SW 1271 (cell line): ENCODE measurements at places on chromosomes 5 and 9.

DNA sequence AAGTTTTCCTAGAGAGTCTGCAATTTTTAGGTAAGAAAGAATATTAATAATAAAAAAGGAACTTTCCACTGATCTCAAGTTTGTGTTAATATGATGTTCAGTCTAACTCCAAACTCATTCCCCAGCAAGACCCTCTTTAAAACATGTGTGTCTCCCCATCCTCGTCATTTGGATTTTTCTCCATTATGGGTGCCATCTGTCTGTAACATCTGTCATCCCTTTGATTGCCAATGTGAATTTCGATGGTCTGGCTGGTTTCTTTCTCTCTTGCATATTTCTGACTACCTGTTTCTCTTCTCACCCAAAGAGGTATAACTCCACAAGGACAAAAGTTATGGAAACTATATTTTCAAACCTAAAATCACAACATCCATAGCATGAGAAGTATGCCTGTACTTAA is 4.4 kb downstream of the TAS2R1 start:
- DNase-seq = no peak

DNA sequence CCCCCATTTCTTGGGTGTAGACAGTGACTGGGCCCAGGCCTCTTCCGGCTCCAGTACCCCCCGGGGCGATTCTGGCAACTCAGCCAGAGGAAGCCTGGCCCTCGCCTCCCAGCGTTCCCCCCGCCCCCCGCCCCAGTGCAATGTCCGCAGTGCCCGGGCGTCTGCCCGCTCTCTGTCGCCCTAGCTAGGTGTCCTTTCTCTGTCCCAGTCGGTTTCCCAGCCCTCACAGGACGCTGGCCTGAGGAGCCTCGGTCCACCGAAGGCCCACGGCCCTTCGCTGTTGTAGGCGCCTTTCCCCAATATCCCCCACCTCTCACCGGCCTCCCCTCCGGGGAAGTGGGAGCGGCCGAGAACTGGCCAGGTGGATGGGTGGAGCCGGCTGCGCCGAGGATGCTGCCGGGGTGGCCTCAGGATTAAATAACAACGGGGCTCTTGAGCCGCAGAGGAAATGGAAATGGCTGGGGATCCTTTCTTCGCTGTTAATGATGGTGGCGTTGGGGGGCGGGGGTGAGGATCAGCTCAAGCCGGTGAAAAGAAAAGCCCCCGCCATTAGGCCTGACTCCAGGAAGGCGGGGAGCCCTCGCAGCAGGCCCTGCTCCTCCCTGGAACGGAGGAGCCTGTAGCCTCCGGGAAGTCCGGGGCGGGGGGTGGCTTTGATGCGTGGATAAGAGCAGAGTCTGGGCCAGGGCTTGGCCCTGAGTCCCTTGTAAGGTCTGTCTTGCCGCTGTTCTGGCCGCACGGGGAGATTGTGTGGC is 1.1 kb upstream of the SPRY4 start:
- DNase-seq = peak; percentile 89

- DNase-seq = no peak
These were observed 103.8 kb upstream of the PTGER4 start for GRCh38 chr5:40575921-40576320.

GRCh38 chr9:112700085-112700484 is 17.8 kb downstream of the INIP start:
- DNase-seq = no peak

DNA sequence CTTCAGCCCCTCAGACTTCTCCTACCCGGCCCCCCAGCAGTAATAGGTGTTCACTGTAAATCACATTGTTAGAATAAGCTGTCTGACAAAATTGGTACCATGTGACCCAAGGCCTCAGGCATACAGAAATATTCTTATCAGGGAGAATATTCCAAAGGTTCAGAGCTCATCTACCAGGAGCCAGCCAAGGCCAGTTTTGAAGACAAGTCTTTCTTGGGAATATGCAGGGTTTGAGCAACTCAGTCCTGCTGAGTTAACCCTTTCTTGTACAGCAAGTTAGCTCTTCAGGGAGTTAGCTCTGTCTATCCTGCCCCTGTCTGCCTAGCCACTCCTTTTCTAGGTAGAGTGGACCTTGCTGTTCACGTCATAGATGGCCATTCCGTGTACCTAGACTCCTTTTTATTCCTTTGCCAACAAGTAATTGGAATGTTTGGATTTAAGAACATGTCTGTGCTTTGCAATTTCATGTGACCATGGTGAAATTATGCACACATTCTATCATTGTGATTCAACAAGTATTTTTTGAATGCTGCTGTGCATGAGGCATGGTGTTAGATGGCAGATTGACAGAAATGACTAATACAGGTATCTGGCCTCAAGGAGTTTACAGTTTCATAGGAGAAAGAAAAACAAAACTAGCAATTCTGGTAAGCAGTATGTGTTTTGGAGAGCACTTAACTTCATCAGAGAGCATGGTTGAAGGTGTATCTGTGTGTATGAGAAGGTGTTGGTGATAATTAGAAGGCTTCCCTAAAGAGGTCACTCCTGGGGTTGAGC is 22.6 kb downstream of the TGFBR1 start:
- DNase-seq = no peak

GRCh38 chr9:123312306-123312877 is 43.6 kb upstream of the CRB2 start:
- no peak for DNase-seq

- no peak for DNase-seq
These were observed 69.9 kb downstream of the PPARGC1B start for GRCh38 chr5:149799965-149800516.

DNA sequence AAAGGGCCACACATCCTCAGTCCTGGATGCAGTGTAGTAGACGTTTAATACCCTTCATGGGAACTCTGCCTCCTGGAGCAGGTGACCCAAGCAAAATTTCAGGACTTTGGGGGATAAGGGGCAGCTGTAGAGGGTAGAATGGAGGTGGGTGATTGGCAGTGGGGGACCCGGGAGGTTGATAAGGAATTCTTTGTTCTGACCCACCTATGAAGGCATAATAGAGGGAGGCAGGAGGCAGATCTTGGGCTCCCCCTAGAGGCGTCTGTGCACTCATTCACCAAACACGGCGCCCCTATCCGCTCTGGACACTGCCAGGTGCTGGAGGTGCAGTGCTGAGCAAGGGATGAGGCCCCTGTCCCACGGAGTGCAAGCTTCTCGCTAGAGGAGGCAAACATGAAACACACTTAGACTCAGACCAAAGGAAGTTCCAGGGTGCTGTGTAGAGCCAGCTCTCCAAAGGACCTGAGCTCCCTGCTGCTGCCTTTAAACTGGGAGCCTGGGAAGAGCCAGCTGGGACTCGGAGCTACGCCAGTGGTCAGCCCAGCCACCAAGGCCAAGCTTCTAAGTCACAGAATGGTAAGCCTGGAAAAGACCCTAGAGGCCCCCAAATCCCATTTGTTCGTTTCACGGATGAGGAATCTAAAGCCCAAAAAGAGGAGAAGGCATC is 7.7 kb downstream of the IL17B start:
- DNase-seq = no peak

DNA sequence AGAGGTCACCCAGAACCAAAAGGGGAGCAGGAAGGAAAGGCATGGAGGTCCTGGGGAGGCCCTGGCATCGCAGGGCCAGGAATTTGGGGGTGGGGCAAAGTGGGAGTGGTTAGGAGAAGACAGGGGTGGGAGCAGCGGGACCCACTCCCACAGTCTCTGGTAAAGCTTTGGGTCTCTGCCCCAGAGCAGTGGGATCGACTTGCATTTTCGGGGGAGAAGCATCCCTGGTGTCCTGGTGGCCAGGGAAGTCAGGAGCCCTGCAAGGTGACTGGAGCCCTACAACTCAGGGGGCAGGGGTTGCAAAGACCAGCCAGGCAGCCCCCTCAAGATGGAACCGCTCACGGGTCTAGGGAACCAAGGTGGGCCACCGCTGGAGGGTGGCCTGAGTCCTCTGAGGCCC is 22.4 kb upstream of the GTF3C5 start:
- no peak for DNase-seq

DNA sequence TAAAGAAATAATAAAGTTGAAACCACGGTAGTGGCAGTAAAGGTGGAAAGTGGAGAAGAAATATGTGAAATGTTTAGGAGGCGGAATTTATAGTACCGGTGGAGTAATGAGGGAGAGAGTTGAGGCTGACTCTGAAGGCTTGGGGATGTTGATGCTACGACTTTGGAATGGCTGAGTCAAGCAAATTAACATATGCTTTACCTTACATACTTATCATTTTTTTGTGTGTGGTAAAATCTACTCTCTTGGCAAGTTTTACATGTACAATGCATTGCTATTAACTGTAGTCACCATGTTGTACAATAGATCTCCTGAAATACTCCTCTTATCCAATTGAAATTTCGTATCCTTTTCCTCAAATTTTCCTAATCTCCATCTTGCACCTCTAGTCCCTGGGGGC is 179.0 kb downstream of the TAF11L14 start:
- DNase-seq = no peak

- DNase-seq = no peak
These were observed 371.8 kb upstream of the RGMB start for GRCh38 chr5:98401656-98402055.

DNA sequence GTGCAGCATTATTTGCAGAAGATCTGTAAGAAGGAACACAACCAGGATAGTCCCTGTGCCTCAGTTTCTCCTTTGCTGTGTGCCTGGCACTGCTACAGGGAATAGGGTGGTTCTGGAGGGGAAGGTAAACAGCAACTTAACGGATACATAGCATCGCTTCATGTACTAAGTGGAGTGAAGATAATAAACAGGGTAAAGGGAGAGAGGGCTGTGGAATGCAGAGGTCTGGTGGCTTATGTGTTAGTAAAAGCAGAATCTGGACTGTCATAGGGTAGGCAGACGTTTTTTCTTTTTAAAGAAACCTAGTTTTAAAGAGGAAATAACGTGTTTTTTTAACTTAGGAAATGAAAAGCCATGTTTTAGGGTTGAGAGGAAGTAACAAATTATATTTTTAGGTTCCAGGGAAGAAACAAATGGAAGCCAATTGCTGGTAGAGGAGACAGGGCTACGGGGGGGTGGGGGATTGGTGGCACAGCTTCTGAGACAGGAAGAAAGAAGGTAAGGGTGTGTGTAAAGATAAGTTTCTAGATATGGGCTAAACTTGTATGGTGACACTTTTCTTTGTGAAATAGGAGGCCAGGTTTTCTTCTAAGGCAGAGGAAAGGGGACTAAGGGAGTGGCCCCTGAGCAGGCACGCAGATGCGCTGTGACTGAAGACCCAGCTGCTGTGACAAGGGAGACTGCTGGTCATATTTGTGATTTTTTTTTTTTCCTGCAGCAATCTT is 1.3 kb downstream of the GNG10 start:
- DNase-seq = no peak

GRCh38 chr5:133723651-133724366 is 111.5 kb upstream of the FSTL4 start:
- no peak for DNase-seq

DNA sequence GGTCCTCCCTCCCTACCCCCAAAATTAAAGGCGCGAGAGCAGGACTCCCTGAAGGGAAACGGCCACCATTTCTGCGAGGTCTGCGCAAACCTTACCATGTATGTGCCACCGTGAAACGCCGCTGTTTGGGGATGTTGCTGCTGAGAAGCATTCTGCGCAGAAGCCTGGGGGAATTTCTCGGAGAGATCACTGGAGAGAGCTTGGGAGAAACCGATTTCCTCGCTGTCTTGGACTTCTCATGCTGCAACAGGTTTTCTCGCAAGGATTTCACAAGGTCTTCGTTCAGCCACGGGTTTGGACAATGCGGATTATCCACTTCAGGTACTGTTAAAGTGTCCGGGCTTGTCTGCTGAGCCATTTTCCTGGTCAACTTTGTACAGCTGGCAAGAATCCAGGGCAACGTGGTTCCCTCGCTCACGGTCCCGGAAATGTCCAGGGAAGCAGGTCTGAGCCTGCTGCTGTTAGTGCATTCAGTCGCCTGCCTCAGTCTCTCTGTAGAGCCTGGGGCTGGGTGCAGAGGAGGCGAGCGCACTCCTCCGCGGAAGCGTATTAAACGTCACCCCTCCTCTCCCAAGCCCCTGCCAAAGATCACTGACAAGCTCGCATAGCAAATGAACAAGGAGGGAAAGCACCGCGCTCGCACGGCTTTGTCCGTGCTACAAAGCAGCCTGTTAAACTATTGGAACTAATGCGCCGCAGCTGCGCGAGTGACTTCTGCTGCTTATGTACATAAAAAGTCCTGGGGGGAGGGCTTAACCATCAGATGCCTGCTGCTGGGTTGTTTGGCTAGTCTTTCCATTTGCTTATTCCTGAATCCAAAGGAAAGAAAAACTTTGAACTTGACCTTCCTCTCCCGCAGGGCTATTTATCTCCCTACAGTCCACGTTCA is 125.1 kb downstream of the PDE4D start:
- DNase-seq = no peak

- no peak for DNase-seq
These were observed 231.0 kb upstream of the PIK3R1 start for GRCh38 chr5:67984546-67984945.

- DNase-seq = no peak
These were observed 214.2 kb downstream of the FSTL4 start for GRCh38 chr5:133397990-133398645.

GRCh38 chr5:151150471-151151262 is 6.9 kb downstream of the ANXA6 start:
- DNase-seq = no peak

DNA sequence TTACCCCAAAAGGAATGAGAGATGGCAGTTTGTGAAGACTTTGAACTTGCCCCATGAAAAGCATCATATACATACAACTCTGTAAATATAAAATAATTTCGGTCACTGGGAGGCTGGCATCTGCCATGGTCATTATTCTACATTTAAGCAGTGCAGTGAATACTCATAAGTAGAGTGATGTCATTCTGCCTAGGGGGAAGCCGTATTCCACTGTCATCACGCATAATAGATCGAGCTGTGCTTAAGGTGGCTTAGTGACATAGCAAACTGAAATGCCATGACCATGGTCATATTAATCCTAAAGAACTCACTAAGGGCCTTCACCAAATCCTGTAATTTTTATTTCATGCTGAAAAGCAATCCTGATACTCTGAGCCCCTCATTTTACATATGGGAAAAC is 42.4 kb upstream of the NR4A3 start:
- no peak for DNase-seq

DNA sequence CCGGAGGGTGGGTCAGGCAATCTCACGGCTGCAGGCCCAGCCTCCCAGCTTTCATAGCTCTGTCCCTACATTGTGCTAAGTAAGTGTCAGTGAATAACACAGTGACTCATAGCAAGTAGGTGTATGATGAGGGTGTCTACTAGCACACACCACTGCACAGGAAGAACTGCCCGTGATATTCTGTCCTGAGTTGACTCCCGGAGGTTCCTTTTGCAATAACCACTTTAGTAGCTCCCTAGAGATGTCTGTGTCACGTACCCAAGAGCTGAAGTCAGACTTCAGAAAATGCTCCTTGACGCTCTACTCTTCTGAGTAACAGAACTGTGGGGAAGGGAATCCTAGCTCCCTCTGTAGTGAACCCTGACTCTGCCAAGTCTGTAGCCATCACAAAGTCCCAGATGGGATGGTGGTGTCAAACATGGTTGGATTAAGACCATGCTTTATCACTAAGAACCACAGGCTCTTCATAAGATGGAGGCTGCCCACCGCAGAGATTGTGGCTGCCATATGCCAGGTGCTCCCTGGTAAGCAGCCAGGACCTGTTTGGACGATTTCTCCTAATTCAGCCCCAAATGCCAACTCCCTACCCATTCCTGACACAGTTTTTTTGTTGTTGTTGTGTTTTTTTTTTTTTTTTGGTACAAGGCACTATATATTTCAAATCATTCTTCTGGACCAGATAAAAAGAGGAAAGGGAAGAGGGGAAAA is 352.6 kb upstream of the PANK3 start:
- no peak for DNase-seq
